Naive B cell (primary cell): ENCODE measurements at places on chromosomes 5 and 9. TPM values are rescaled to one million over a fixed set of nuclear protein-coding genes. Genes with fewer than 3 reads are reported as not detected.
A peak's percentile ranks its signal among the peaks of the same experiment; 100 is the strongest.

Gene PPP2R2B
- not detected for polyA plus RNA-seq

Gene SEMA6A
- 1.1 TPM for polyA plus RNA-seq

Gene GCNT1
- 74.9 TPM for polyA plus RNA-seq

Gene CNTRL
- 20.1 TPM for polyA plus RNA-seq

Gene GAPT
- polyA plus RNA-seq: 432 TPM

Gene PTGER4
- 29.3 TPM for polyA plus RNA-seq

Gene ZBED3
- polyA plus RNA-seq: 0.39 TPM

Gene ADRA1B
- polyA plus RNA-seq: not detected

Gene SNCB
- polyA plus RNA-seq: 0.34 TPM

GRCh38 chr5:116559673-116560164 lies 14.9 kb downstream of the SEMA6A start:
- H3K27me3 ChIP-seq: no peaks in the 10 kb centered on the region
- H3K4me3 ChIP-seq: no peak overlapping the region
- no peak for DNase-seq
- H3K4me1 ChIP-seq: peaks cover 7% of the 10 kb centered on the region

- peaks cover 40% of the 10 kb centered on the region for H3K4me1 ChIP-seq
- H3K27ac ChIP-seq: peak overlapping the region; percentile 88
- H3K27me3 ChIP-seq: no peaks in the 10 kb centered on the region
Observed at GRCh38 chr5:119200795-119201194, 129.9 kb downstream of the DMXL1 start.

DNA sequence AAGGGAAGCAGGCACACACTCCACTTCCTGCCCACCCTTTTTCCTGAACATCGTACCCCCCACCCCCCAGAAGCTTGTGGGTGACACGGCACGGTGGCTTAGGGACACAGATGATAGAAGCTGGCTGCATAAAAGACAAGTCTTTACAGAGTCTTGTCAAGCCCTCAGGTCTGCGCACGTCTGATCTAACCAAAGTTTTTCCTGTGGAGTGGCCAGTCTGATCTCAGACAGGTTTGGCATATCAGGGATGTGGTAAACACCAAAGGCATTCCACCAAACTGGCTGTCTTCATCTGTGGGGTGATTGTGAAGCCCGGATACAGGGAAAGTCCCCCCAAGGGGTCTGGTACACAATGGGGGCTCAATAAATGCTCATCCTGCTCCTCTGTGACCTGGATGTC lies 50.0 kb downstream of the CRB2 start:
- no peaks in the 10 kb centered on the region for H3K4me1 ChIP-seq
- H3K27me3 ChIP-seq: no peaks in the 10 kb centered on the region
- H3K36me3 ChIP-seq: no peaks in the 10 kb centered on the region
- no peak for DNase-seq
- no peak overlapping the region for H3K27ac ChIP-seq

- H3K27me3 ChIP-seq: peaks cover 56% of the 10 kb centered on the region
- DNase-seq: peak; percentile 64
- H3K27ac ChIP-seq: peak overlapping the region; percentile 88
- no peaks in the 10 kb centered on the region for H3K36me3 ChIP-seq
Observed at GRCh38 chr9:133199648-133200321, 9.3 kb downstream of the OBP2B start.

GRCh38 chr5:126801174-126801991 lies 24.4 kb downstream of the LMNB1 start:
- no peaks in the 10 kb centered on the region for H3K36me3 ChIP-seq
- no peak overlapping the region for H3K4me3 ChIP-seq
- DNase-seq: no peak
- no peaks in the 10 kb centered on the region for H3K27me3 ChIP-seq
- H3K27ac ChIP-seq: no peak overlapping the region
- H3K4me1 ChIP-seq: peaks cover 25% of the 10 kb centered on the region

GRCh38 chr5:3056866-3057265 lies 305.4 kb upstream of the IRX2 start:
- no peaks in the 10 kb centered on the region for H3K4me1 ChIP-seq
- no peak overlapping the region for H3K27ac ChIP-seq
- no peak for DNase-seq
- H3K4me3 ChIP-seq: no peak overlapping the region

DNA sequence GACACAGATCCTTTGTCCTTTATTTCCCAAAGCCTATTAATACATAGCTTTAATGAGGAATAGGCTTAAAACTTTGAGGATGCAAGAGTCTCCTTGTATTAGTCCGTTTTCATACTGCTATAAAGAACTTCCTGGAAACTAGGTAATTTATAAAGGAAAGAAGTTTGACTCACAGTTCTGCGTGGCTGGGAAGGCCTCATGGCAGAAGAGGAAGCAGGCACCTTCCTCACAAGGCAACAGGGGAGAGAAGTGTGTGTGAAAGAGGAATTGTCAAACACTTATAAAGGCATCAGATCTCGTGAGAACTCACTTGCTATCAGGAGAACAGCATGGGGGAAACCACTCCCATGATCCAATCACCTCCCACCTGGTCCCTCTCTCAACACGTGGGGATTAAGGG lies 5.4 kb upstream of the CLK4 start:
- H3K4me1 ChIP-seq: peaks cover 40% of the 10 kb centered on the region
- H3K27ac ChIP-seq: peak overlapping the region; percentile 13
- H3K27me3 ChIP-seq: no peaks in the 10 kb centered on the region
- no peak for DNase-seq

DNA sequence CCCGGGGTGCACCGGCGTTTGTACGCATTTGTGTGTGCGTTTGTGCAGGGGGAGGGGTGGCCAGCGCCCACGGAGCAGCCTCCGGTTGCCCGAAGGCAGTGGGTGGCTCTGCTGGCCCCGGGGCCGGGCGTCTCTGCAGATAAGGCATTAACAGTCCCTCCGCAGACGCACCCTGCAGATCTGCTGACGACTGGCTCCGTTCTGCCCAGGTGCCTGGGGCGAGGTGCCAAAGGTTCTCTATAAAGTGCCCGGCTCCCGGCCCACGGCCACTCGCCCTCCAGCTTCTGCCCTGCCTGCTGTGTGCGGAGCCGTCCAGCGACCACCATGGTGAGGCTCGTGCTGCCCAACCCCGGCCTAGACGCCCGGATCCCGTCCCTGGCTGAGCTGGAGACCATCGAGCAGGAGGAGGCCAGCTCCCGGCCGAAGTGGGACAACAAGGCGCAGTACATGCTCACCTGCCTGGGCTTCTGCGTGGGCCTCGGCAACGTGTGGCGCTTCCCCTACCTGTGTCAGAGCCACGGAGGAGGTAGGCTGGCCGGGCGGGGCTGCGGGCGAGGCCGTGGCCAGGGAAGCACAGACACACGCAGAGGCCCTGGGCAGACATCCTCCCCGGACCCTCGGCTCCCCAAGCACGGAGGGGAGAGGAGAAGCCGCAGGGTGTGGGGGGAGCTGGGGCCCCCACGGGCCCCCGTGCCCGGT lies at the start of gene SLC6A19:
Gene SLC6A19 (plus strand): TSS at position 269 of the 699 bp plus-strand sequence. CDS start 56 bp downstream, at position 325.
- no peak for DNase-seq
- H3K4me1 ChIP-seq: no peaks in the 10 kb centered on the region
- H3K27ac ChIP-seq: no peak within 1 kb of the TSS
- H3K4me3 ChIP-seq: no peak within 1 kb of the TSS
- peaks cover 19% of the 10 kb centered on the region for H3K27me3 ChIP-seq

- H3K27ac ChIP-seq: no peak overlapping the region
- no peak overlapping the region for H3K4me3 ChIP-seq
- no peak for DNase-seq
- peaks cover 11% of the 10 kb centered on the region for H3K27me3 ChIP-seq
- H3K36me3 ChIP-seq: no peaks in the 10 kb centered on the region
Observed at GRCh38 chr9:26687421-26687820, 205.2 kb downstream of the CAAP1 start.

GRCh38 chr9:84513473-84513872 lies 156.1 kb upstream of the NTRK2 start:
- no peak overlapping the region for H3K27ac ChIP-seq
- DNase-seq: no peak
- no peak overlapping the region for H3K4me3 ChIP-seq
- H3K27me3 ChIP-seq: peaks cover 4% of the 10 kb centered on the region
- H3K4me1 ChIP-seq: no peaks in the 10 kb centered on the region

- H3K27ac ChIP-seq: peak overlapping the region; percentile 57
- peaks cover 27% of the 10 kb centered on the region for H3K4me1 ChIP-seq
- H3K27me3 ChIP-seq: no peaks in the 10 kb centered on the region
- peak overlapping the region; percentile 92 for H3K4me3 ChIP-seq
Observed at GRCh38 chr9:137589441-137590122, 730 bp downstream of the ZMYND19 start.

- no peaks in the 10 kb centered on the region for H3K36me3 ChIP-seq
- H3K4me1 ChIP-seq: no peaks in the 10 kb centered on the region
- no peak overlapping the region for H3K27ac ChIP-seq
- no peak overlapping the region for H3K4me3 ChIP-seq
- peaks cover 8% of the 10 kb centered on the region for H3K27me3 ChIP-seq
Observed at GRCh38 chr5:88380332-88380731, 111.7 kb upstream of the TMEM161B start.

DNA sequence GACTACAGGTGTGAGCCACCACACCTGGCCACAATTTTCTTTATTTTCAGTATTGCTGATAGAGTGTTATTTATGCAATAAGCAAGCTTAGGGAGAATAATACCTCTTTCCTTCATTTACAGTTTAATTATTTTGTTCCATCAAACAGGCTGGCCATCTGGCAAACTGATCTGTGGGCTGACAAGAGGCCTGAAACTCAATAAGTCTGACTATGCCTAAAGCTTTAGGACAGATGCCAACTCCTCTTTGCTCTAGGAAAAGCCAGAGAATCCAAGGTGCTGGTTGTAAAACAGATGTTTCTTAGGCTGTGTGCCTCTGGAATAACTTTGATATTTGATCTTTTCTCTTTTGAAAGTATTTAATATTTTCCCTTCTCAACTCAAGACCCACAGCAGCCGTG lies 98.4 kb downstream of the TARS1 start:
- no peak overlapping the region for H3K4me3 ChIP-seq
- H3K36me3 ChIP-seq: no peaks in the 10 kb centered on the region
- H3K27ac ChIP-seq: no peak overlapping the region
- DNase-seq: no peak

DNA sequence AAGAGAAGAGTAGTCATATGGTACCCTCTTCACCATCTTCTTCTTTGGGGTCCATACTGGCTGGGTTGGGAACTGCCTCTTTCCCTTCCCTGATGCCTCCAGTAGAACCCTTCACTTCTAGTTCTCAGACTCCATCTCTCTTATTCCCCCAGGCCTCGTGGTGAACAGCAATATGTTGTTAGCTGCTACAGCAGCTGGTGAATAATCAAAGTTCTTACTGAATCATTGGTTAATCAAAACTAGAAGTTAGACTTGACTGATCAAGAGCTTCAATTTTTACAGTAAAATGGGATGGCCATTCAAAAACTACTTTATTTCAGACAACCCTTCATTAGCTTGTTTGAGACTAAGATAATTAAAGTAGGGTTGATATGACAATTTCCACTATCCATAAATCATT lies 190.9 kb upstream of the GNA14 start:
- no peak for DNase-seq
- H3K4me3 ChIP-seq: no peak overlapping the region
- H3K27ac ChIP-seq: no peak overlapping the region
- H3K36me3 ChIP-seq: no peaks in the 10 kb centered on the region

GRCh38 chr5:111077678-111078077 lies 6.2 kb downstream of the TSLP start:
- peaks cover 9% of the 10 kb centered on the region for H3K4me1 ChIP-seq
- H3K27ac ChIP-seq: no peak overlapping the region
- H3K4me3 ChIP-seq: no peak overlapping the region

DNA sequence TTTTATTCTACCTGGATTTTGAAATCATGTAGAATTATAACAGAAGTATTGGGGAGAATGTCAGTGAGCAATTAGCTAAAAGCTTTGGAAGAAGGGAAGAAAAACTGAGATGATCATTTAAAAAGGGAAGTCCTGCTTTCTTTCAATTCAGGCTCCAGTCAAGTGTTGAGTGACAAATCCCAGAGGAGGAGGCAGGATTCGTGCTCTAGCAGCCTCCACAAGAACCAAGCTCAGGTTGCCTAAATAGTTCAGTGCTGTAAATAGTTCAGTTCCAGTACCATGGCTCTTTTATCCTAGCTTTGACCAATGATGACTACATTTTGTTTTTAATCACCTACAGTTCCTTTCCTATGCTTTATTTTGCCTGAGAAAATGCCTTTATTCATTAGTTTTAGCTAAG lies 204.9 kb upstream of the NREP start:
- H3K36me3 ChIP-seq: no peaks in the 10 kb centered on the region
- peaks cover 32% of the 10 kb centered on the region for H3K4me1 ChIP-seq
- peak overlapping the region; percentile 69 for H3K4me3 ChIP-seq
- peak; percentile 8 for DNase-seq

GRCh38 chr5:34496260-34496691 lies 159.9 kb upstream of the RAI14 start:
- peaks cover 6% of the 10 kb centered on the region for H3K4me1 ChIP-seq
- H3K27ac ChIP-seq: no peak overlapping the region
- H3K36me3 ChIP-seq: no peaks in the 10 kb centered on the region
- H3K4me3 ChIP-seq: no peak overlapping the region
- no peak for DNase-seq
- H3K27me3 ChIP-seq: no peaks in the 10 kb centered on the region

DNA sequence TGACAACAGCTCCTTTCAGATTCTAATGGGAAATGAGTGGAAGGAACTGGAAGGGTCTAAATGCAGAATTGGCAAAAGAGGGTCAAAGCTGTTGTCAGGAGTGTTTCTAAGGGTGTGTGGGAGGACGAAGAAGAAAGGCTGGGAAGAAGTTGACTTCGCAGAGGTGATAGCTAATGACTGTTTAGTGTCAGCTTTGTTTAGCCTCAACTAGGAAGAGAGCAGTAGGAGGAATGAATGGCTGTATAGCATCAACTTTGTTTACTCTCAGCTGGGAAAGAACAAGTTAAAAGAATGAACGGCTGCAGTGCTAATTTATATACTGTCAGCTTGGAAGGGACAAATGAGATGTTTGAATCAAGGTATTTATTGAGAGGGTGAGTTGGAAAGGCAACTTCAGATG lies 5.9 kb upstream of the LIX1 start:
- H3K36me3 ChIP-seq: no peaks in the 10 kb centered on the region
- DNase-seq: no peak

GRCh38 chr5:116806836-116807235 lies 232.2 kb upstream of the SEMA6A start:
- H3K36me3 ChIP-seq: no peaks in the 10 kb centered on the region
- no peaks in the 10 kb centered on the region for H3K27me3 ChIP-seq
- no peak overlapping the region for H3K4me3 ChIP-seq
- no peak overlapping the region for H3K27ac ChIP-seq
- DNase-seq: no peak
